ENCODE measurements at places on chromosomes 5 and 9.

DNA sequence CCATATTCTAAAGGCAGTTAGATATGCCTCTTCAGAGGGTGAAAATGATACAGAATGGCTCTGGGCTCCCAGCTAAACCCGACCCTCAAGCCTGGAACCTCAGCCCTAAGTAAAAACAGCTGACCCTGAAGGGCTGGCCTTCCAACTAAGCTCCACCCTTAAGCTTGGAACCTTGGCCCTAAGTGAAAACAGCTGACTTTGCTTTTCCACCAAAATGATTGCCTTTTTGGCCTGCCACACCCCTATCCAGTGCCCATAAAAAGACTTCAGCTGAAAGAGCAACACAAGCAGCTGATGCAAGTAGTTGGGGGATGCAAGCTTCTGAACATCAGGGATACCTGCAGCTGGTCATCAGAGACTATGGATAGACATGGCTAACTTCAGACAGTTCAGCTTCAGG is 647.4 kb upstream of the SGCD start:
- no peak for DNase-seq

DNA sequence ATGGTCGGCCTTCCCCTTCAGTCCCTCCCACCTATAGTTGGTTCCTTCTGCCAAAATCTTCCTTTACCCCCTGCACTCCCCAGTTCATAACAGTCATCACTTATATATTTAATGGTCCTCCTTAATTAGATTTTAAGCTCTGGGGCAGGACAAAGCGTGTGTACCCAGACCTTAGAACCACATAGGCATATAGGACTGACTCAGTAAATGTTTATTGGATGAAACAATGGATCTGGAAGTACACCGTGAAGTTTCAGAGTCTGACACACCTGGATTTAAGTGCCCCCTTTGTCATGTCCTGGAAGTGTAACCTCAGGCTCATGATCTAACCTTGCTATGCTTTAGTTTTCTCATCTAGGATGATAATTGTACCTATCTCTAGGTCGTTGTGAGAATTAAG is 32.0 kb downstream of the STARD4 start:
- DNase-seq = no peak

DNA sequence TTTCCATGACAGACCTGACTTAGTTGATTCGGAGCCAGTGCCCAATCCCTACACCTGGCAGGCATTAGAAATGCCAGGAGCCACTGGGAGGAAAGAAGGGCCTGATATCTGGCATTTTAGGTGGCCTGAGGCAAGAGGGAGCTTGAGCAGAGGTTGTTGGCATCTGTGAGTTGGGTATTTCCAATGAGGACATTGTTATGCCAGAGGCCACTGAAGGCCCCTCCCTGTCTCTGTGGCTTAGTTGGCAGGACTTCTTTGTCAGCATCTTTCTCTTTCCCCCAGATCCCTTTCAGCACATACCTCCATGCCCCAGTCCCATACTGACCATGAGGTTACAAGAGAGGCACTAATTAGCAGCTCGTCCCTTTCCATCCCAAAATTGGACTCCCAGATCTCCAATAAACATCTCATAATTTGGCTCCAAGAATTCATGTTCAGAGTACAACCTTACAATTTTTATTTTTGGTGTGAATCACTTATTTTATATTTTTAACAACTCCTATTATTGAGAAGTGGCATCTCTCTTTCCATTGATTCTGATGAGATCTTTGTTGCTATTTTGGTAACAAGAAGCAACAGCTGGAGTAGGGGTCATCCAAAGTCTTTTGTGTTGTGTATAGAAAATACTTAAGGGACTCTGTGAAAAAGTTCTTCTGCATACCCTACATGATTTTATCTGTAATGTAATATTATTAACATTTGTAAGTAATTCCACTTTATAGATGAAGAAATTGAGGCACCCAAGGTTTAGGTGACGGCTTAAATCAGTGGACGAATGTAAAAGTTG is 68.6 kb upstream of the MAP3K1 start:
- no peak for DNase-seq

DNA sequence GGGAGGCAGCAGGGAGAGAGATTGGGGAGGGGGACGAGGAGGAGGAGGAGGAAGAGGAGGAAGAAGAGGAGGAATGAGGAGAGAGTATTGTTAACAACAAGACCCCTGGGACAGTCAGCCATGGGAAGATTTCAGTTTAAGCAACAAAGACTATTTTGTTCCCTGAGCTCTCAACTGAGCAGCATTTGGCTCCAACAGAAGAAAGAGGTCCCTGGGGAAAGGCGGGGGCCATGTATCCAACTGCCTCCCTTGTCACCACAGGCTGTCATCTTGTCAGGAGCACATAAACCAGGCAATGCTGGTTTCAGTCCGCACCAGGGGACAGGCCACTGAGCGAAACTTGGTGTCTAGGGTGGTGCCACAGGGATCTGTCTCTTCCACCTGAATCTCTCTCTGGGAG is 316.1 kb downstream of the TLE1 start:
- no peak for DNase-seq

DNA sequence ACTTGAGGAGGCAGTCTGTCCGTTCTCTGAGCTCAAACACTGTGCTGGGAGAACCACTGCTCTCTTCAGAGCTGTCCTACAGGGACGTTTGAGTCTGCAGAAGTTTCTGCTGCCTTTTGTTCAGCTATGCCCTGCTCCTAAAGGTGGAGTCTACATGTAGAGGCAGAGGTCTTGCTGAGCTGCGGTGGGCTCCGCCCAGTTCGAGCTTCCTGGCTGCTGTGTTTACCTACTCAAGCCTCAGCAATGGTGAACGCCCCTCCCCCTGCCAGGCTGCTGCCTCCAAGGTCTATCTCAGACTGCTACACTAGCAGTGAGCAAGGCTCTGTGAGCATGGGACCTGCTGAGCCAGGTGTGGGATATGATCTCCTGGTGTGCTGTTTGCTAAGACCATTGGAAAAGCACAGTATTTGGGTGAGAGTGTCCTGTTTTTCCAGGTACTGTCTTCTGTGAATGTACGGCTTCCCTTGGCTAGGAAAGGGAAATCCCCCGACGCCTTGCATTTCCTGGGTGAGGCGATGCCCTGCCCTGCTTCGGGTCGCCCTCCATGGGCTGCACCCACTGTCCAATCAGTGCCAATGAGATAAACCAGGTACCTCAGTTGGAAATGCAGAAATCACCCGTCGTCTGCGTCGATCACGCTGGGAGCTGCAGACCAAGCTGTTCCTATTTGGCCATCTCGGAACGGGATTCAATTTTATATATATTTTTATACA is 58.5 kb downstream of the CNTRL start:
- DNase-seq = no peak

GRCh38 chr5:76715736-76716455 is at the start of gene F2R:
F2R (plus strand) TSS chr5:76716126; CDS start chr5:76716308, 182 bp downstream.
- DNase-seq = no peak

- no peak for DNase-seq
Measured at GRCh38 chr5:130520211-130520610, 615.9 kb downstream of the CHSY3 start.

- no peak for DNase-seq
Measured at GRCh38 chr9:113674436-113674835, 201.7 kb upstream of the ZNF618 start.

DNA sequence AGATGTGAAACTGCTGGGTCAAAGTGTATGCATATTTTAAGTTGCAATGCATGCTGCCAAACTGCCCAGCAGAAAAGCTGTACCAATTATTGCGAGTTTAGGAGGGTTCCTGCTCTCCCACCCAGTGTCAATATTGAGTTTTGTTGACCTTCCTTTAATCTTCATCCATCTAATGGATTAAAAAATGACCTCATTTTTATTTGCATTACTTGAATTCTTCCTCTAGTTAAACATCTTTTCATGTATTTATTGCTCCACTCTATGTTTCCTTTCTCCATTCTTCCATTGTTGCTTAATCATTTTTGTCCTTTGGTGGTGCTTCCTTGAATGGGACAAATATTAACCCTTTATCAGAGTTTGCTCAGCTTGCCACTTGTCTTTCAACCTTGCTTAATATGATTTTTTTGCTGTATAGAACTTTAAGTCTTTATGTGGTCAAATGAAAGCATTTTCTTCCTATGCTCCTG is 32.4 kb downstream of the TLE1 start:
- DNase-seq = no peak

Data from SK-N-MC (cell line).